ENCODE measurements at places on chromosomes 3 and 15. TPM values are rescaled to one million over a fixed set of nuclear protein-coding genes. Genes with fewer than 3 reads are reported as not detected.
A peak's percentile ranks its signal among the peaks of the same experiment; 100 is the strongest.

- no peak for DNase-seq
These were observed 611.2 kb upstream of the GRM7 start for GRCh38 chr3:6249679-6250078.

The DAPK2 gene
- 5.0 TPM for total RNA-seq

GRCh38 chr3:57756528-57757401 is 656 bp downstream of the SLMAP start:
- DNase-seq = peak; percentile 52

The CACNA2D3 gene
- 11.2 TPM for total RNA-seq

DNA sequence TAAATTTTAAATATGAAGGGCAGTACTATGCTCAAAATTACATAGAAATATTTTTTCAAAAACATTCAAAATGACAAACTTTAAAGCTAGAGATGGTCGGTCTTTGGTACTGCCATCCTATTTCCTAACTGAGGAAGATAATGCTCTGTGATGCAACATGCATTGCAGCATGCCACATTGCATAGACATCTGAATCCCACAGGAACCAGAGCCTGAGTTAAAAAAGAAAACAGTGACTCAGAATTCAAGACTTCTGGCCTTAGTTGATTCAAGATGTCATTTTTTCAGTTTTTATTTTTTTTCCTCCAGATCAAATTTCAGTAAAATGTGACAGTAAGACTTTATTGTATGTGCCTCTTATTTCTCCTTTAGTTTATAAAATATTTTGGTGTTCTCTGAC is 33.1 kb downstream of the TP63 start:
- no peak for DNase-seq

The NR1I2 gene
- total RNA-seq = 0.16 TPM

GRCh38 chr3:20846832-20847231 is 660.8 kb upstream of the SGO1 start:
- DNase-seq = no peak

- no peak for DNase-seq
These were observed 180.3 kb downstream of the MYRIP start for GRCh38 chr3:39989746-39990145.

DNA sequence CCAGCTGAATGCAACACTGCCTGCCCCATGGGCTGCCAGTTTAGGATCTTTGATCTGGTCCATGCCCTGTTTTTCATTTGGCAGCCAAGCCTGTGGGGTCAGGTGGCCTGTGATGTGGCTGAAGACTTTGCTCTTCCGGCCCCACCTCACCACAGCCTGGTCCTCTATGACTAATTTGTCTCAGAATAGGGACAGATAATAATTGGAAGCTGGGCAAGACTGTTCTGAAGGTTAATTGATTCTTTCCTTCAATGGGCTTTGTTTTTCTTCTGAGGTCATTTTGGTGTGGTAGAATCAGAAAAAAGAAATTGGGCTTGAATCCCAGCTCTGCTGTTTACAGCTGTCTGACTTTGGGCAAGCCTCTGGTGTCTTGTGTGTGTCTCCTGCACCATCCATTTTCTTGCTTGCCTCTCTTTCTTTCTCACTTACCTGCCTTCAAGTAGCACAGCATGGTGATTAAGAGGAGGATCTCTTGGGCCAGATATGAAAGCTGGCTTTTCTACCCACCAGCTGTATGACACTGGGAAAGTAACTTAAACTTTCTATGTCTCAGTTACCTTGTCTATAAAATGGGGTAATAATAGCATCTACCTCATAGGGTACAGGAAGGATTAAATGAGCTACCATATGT is 24.2 kb downstream of the ABHD2 start:
- DNase-seq = no peak

The HOMER2 gene
- total RNA-seq = 76.7 TPM

The PAQR9 gene
- total RNA-seq = 0.94 TPM

The APOD gene
- 3.6 TPM for total RNA-seq

The TM4SF1 gene
- total RNA-seq = 18.2 TPM

The TMEM158 gene
- 23.4 TPM for total RNA-seq

GRCh38 chr3:21839592-21839991 is 88.6 kb upstream of the ZNF385D start:
- no peak for DNase-seq

- DNase-seq = no peak
These were observed 104.2 kb downstream of the DGKG start for GRCh38 chr3:186257866-186258265.

The KLF15 gene
- total RNA-seq = 2.8 TPM

DNA sequence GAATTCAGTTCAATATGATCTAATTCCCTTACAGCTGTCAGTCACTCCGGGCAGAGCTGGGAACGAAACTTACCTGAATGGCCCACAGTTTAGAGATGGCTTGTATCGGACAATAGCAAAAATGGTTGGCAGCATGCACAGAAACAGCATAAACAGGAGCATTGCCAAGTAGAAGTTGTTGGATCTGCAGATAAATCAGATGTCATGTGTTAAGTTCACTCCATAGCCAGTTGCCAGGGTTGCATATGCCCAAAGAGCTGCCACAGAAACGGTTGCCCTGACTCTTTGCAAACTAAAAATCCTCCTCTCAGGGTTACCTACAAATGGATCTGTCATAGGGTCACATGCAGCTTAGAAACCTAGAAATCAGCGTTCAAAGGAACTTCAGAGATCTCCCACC is 15.4 kb upstream of the STARD5 start:
- no peak for DNase-seq

DNA sequence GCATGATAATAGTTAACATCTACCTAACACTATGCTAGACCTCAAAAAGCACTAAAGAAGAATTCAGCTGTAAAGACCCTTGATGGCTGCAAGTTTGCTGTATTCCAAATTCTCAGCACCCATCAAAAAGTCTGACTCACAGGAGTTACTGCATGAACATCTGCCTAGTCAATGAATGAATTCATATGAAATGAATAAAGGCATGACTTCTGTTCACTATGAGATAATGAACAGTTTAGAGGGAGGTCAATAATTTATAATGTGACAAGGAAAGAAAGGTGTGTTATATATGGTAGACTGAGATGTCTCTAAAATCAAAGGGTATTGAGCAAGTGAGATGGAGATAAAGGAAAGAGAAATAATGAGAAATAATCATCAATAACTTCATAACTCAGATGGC is 508.2 kb upstream of the TGFBR2 start:
- DNase-seq = no peak

The SLC12A1 gene
- 0.16 TPM for total RNA-seq

- DNase-seq = no peak
These were observed 1.1 kb upstream of the WWTR1 start for GRCh38 chr3:149658744-149659497.

The CLDN18 gene
- not detected for total RNA-seq

The SNX33 gene
- total RNA-seq = 1.4 TPM

GRCh38 chr15:60121845-60122244 is 117.7 kb downstream of the FOXB1 start:
- DNase-seq = no peak

The ARHGAP31 gene
- total RNA-seq = 3.7 TPM

DNA sequence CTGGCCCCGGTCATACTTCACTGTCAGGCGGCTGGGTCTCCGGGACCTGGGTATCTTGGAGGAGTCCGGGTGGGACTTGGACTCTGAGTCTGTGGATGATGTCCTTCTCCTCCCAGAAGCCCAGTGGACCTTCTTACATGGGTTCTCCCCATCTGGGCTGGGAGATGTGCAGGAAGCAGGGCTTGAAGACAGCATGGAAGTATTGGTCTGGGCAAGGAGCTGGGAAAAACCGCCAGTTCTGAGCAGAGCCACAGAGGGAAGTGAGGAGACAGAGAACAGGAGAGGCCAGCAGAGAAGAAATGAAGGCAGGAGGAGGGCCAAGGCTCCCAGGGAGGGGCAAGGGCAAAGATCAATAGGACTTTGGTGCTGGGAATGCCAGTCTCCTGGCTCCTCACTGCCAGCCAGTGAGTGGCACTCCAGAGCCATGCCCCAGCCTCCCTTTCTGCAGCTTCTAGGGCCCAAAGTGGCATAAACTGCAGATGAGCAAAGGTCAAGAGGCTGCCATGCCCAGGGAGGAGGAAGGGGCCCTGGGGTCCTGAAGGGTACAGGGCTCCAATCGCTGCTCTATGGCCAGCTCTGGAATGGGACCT is at the start of gene PPP1R14D:
Gene PPP1R14D (minus strand): TSS at position 262 of the 590 bp plus-strand sequence. CDS start 67 bp downstream, at position 195.
- DNase-seq = no peak

DNA sequence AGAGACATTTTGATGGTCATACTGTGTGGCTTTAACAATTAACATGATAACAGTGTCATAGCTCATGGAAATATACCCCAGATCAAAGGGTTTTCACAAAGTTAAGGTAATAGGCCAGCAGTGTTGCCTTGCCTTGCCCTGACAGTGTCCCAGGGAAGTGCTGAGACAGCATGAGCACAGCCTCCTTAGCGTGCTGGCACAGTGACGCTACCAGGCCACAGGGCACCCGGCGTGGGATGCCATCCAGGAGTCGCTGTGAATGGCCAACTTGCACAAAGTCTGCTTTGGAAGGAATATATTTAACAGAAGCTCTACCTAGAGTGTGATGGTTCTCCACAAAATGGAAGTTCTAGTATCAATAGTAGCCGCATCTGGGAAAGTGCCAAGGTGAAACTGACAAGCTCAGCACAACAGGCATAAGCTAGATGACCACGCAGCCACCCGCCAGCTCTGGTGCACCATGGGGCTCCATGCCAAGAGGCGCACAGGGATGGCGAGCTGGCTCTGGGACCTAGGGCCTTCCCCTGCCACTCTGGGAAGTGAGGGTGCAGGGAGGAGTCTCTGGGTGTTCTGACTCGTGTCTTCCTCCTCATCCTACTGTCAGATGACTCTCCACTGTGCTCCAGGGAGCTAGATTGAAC is 86.2 kb downstream of the GABRB3 start:
- DNase-seq = no peak

DNA sequence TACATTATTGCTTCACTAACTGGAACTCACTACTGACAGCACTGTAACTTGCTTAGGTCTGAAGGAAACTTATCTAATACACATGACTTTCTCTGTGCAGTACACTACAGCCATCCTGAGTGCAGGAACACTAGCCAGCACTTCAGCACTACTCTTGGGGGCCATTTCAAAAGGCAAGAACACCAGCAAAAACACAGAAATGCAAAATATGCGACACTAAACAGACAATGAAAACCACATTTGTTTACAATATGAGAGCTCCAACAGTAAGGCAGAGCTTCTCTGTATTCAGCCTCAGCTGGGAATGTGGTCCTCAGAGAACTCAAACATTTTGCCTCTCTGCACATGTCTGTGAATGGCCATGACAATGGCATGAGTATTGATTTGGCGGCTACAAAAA is 109.6 kb downstream of the ARRDC4 start:
- DNase-seq = no peak

The UROC1 gene
- total RNA-seq = not detected

The AGBL1 gene
- total RNA-seq = 0.47 TPM

GRCh38 chr3:3589715-3590130 is 209.5 kb upstream of the LRRN1 start:
- no peak for DNase-seq

DNA sequence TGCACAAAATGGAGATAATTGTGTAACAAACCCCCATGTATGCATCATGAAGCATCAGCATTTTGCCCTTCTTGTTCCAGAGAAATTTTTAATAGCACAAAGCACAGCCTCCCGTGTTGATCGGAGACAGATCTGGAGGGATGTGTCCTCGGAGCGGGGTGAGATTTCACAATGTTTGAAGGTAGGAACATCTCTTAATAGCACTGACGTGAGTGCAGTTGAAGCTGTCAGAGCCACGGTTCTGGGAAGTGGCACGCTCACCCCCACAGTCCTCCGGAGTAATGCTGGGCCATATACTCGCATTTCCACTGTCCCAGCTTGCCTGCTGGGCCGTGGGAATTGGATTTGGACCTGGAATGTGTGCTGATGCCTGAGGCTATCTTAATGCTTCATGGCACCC is 24.1 kb downstream of the ARPP21 start:
- DNase-seq = no peak

DNA sequence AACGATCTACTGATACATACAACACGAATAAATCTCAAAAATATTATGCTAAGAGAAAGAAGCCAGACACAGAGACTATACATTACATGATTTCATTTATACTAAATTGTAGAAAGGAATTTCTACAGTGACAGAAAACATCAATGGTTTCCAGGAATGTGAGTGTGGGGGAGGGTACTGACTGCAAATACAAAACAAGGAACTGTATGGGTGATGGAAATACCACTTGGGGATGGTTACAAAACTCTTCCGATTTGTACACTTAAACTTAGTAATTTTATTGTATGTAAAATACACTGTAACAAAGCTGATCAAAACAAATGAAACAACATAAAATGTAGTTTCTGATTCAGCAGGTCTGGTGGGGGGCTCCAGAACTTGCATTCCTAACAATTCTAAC is 45.8 kb upstream of the IP6K2 start:
- DNase-seq = no peak

The ACKR2 gene
- 0.16 TPM for total RNA-seq

DNA sequence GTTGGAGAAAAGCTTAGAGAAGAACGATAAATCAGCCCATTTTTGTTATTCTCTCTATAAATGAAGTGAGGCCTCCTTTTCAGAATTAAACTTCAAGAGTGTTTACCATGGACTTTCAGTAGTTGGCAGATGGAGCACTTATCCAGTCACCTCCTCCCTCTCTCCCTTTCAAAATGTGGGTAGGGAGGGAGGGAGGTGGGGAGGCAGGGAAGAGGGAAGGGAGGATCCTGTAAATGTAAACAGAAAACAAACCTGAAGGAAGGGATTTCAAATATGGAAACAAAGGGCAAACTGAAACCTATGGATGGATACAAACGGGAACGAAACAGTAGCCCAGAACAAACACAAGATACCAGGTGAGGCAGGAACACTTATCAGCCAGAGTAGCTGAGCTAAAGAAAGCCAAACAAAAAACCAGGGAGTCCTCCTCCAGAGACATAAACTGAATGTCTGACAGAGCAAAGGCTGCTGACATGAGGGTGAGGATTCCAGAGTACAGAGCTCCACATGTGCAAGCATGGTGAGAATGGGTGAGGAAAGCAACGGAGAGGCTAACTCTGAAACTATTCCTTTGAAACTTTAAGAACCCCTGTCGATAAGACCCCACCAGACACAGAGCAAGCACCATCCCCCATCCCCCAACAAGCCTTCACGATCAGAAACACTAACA is 41.0 kb upstream of the GP5 start:
- DNase-seq = no peak
